SK-N-SH (cell line): ENCODE measurements at places on chromosomes 6 and 20. TPM values are rescaled to one million over a fixed set of nuclear protein-coding genes. Genes with fewer than 3 reads are reported as not detected.

The SLC32A1 gene
- not detected in 2 replicates for polyA plus RNA-seq

DNA sequence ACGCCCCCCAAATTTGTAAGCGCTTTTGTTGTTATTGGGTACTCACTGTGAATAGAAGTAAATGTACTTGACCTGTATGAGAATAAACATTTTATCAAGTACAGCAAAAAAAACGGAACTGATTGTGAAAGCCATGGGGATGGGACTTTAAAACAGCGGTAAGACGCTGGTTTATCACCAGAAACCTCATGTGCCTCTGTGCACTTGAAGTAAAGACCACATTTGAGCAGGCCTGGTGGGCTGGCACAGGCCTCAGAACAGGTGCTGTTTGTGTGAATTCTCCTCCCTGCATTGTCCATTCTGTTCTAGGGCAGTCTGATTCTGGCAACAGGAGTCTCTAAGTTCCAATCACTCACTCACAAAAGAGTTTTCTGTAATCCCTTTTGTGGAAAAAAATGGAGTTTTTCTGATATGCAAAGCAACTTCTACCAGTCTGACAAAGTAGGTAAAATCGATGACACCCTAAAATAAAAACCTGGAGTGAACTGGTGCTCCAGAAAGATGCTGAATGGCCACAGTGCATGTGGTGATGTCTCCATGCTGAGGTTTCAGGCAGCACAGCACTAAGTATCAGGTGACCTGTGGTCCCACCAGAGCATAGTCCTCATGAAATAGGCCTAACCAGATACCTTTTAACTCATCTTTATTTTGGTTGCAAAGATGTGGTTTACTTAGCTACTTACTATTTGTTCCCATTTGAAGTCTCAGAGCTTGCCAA is 53.9 kb downstream of the STX7 start:
- H3K4me3 ChIP-seq: no peak overlapping the region
- no peaks in the 10 kb centered on the region for H3K27me3 ChIP-seq
- peaks cover 80% of the 10 kb centered on the region for H3K36me3 ChIP-seq
- no peak for DNase-seq
- no peak overlapping the region for H3K27ac ChIP-seq

The CST2 gene
- not detected in 2 replicates for polyA plus RNA-seq

DNA sequence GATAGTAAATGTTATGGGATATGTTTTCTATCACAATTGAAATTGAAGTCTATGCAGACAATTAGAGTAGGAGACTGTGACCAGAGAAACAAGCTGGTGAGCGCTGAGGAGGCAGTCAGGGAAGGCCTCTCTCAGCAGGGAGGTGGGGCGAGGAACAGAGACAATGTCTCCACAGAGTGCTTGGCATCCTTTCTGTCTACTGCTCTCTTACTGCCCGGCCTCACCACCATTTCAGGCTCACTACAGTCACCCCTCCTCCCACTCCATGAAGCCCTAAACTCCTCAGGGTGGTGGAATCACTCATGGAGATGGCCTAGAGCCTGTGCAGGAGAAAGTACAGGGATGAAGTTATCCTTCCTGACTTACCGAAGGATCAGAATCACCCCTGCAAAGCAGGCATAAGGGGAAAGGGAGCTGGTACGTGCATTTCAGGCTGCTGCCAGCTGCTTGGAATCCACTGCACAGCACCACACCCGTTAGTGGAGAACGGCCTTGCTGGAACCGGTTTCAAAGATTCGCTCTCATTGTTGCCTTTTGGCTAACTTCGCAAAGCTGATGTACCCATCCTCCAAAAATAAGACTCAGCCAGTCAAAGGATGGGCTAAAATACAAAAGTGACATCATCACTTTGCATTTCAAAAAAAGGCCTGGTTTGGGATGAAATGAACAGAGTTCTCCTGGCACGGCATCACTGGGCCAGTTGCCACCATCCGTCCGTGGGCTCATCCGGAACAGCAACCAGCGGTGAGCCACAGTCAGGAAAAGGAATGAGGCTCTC is 67.3 kb downstream of the SLC22A23 start:
- H3K27ac ChIP-seq: no peak overlapping the region
- no peak overlapping the region for H3K4me3 ChIP-seq
- H3K36me3 ChIP-seq: no peaks in the 10 kb centered on the region
- H3K4me1 ChIP-seq: no peaks in the 10 kb centered on the region; the same call in 1 of the 2 replicates
- no peak for DNase-seq
- peaks cover 32% of the 10 kb centered on the region for H3K27me3 ChIP-seq

DNA sequence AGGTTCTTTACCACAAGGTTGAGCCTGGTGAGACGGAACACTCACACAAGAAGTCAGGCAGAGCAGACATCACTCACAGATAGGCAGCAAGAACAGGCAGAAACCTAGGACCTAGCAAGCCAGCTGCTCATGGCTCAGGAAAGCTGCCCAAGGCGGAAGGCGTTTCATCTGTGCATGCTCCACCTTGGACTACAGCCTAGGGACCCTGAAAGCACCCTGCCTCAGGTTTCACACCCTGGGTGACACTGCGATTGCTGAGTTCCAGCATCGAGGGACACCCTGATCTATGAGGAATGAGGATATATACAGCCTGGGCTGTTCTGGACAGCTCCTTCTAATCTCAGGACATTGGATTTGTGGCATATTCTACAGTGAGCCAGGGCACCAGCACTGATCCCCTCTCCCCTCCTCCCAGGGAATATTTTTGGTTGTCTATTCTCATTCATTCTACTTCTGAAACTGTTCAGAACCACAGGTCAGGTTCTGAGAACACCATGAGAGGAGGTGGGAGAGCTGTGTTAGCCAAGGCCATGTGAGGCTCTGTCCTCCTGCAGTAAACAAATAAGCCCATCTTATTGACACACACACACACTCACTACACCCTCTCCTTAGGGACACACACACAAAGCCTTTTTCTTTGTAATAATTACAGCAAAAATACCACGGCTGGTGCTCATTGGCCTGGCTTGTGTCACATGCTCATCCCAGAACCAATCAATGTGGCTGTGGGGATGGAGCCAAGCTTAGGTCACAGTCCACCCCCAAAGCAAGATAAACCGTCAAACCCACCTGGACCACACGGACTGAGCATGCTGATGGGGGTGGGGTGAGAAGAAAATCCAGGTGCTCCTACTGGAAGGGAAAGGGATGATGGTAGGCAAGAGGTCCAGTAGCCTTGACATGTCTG is 26.3 kb upstream of the PMEPA1 start:
- no peak overlapping the region for H3K4me3 ChIP-seq
- no peaks in the 10 kb centered on the region for H3K36me3 ChIP-seq
- no peak overlapping the region for H3K27ac ChIP-seq
- peaks cover 8% of the 10 kb centered on the region for H3K27me3 ChIP-seq

The LINC00237 gene
- not detected in 2 replicates for polyA plus RNA-seq

DNA sequence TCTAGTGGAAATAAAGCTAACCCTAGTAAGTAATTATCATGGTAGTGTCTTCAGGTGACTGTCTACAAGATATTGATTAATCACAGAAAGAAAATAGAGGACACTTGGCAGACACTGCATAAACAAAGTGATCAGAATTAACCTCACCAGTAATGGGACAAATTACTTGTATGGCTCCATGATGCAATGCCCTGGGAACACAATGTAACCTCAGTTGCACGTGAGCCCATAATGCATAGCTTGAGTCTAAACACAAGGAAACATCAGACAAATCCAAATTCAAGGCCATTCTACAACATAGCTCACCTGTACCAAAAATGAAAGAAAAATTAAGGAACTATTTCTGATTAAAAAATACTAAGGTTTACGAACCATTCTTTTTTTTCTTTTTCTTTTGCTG is 92.4 kb upstream of the SSTR4 start:
- H3K4me3 ChIP-seq: no peak overlapping the region
- peaks cover 12% of the 10 kb centered on the region; the same call in 1 of the 2 replicates for H3K27me3 ChIP-seq
- H3K4me1 ChIP-seq: no peaks in the 10 kb centered on the region
- H3K27ac ChIP-seq: no peak overlapping the region
- no peaks in the 10 kb centered on the region for H3K36me3 ChIP-seq
